ENCODE measurements at places on chromosomes 5 and 9. TPM values are rescaled to one million over a fixed set of nuclear protein-coding genes. Genes with fewer than 3 reads are reported as not detected.

GRCh38 chr5:103624035-103624480, 61.5 kb upstream of the NUDT12 start:
- DNase-seq, result peak; percentile 91

DNA sequence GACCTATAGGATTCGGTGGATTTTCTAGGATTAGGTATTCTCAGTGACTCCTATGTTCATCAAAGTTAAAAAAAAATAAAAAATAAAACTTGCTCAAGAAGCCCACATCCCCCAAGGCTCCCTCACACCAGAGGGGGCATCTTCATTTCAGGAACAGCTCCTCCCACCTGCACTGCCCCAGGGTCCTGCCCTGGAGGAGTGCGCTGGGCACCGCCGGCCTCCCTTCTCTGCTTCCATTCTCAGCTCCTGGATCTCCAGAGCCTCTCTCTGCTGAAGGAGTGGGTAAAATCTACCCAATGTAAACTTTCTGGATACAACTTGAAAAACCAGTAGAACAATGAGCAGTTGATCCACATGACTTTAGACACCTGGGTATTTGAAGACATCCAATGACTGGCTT, 359.8 kb upstream of the IRX4 start:
- DNase-seq, result no peak

- DNase-seq, result peak; percentile 54
Measured at GRCh38 chr9:33186457-33187168, 19.5 kb upstream of the B4GALT1 start.

DNA sequence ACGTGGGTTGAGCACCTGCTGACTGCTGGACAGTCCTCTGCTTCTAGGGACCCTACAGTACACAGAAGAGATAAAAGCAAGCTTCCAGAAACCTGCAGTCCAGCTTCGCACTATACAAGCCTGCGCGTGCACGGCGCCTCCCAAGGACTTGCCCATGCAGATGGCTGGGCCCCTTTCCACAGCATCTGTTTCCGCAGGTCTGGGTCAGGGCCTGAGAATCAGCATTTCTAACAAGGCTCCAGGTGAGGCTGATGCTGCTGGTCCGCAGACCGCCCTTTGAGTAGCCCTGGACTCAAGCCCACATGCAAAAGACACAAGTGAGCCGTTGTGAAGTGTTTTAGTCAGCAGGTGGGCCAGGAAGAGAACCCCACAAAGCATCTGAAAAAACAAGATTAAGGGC, 133.1 kb downstream of the HSD17B3 start:
- no peak for DNase-seq

DNA sequence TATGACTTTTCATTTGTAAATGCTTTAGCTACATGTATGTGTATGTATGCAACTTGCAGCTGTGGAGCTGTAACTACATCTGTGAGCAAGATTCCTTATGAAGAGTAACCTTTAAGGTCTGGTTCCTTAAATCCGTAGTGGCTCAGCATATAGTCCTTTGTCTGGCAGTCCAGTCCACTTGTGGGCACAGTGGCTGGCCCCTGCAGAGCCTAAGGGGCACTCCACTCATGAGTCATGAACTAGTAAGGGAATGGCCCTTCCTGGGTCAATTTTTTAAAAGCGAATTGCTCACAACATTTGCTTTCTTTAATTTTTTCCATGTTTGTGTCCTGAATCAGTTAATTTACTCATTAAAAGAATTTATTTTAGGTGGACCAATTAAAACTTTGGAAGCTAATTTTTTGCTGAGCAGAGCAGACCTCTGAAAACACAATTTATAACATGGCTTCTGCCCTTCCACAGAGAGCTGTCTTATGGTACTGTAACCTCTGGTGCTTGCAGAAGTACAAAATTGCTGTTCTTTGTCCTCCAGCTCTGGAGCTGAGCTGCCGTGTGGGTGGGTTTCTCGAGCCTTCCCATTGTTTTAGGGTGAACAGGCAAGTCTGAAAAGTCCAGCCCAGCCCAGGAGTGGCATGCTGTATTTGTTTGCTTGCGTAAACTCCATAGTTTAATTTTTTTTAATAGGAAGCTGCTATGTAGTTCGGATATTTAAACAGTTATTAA, 110.1 kb downstream of the MVB12B start:
- DNase-seq, result no peak

GRCh38 chr9:88923092-88923491, 68.2 kb upstream of the S1PR3 start:
- no peak for DNase-seq

- DNase-seq, result no peak
Measured at GRCh38 chr9:5305741-5306140, 1.2 kb upstream of the RLN2 start.

Gene PCDHGA2
- 0.65 TPM for total RNA-seq

Gene ARL10
- 4.8 TPM for total RNA-seq

Gene LCN1
- total RNA-seq, result not detected
